ENCODE measurements at places on chromosomes 13 and 19. TPM values are rescaled to one million over a fixed set of nuclear protein-coding genes. Genes with fewer than 3 reads are reported as not detected.

The PTGER1 gene
- 2.2 TPM for polyA plus RNA-seq

The FPR1 gene
- 12.2 TPM for polyA plus RNA-seq

The CYP2A7 gene
- not detected for polyA plus RNA-seq

The AMER2 gene
- not detected for polyA plus RNA-seq

The MEIS3 gene
- polyA plus RNA-seq: 6.2 TPM

The ADGRE1 gene
- polyA plus RNA-seq: 2.3 TPM

The C19orf73 gene
- 5.5 TPM for polyA plus RNA-seq

The MAST3 gene
- 16.1 TPM for polyA plus RNA-seq

DNA sequence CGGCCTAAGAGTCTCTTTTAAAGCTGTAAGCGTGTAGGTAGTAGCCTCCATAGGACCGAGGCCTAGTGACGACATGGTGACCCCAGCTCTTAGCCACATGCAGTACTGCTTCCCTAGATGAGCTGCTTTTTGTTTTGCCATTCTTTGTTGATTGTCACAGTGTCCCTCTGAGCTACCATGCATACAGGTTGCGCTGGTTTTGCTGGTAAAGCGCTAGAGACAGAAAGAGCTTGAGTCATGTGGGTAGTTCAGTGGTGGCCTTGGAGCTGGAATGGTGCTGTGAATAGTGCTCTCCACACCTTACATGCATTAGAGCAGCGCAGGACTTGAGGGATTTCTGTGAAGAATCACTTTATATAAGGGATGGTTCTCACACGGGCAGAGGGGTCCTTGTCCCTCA, 5.1 kb downstream of the HNRNPM start:
- H3K27ac ChIP-seq: no peak overlapping the region
- peaks cover 11% of the 10 kb centered on the region for H3K36me3 ChIP-seq
- H3K4me1 ChIP-seq: peaks cover 91% of the 10 kb centered on the region
- no peaks in the 10 kb centered on the region for H3K27me3 ChIP-seq
- H3K4me3 ChIP-seq: no peak overlapping the region

- peaks cover 7% of the 10 kb centered on the region for H3K4me1 ChIP-seq
- H3K27me3 ChIP-seq: no peaks in the 10 kb centered on the region
- no peak overlapping the region for H3K27ac ChIP-seq
- no peak overlapping the region for H3K4me3 ChIP-seq
- DNase-seq: no peak
- H3K36me3 ChIP-seq: no peaks in the 10 kb centered on the region
Observed at GRCh38 chr13:95368998-95369397, 67.7 kb upstream of the ABCC4 start.

GRCh38 chr19:19226204-19226603, 14.4 kb downstream of the NCAN start:
- H3K4me1 ChIP-seq: peaks cover 9% of the 10 kb centered on the region
- no peak overlapping the region for H3K27ac ChIP-seq
- no peak for DNase-seq
- no peaks in the 10 kb centered on the region for H3K36me3 ChIP-seq
- peaks cover 4% of the 10 kb centered on the region for H3K27me3 ChIP-seq

DNA sequence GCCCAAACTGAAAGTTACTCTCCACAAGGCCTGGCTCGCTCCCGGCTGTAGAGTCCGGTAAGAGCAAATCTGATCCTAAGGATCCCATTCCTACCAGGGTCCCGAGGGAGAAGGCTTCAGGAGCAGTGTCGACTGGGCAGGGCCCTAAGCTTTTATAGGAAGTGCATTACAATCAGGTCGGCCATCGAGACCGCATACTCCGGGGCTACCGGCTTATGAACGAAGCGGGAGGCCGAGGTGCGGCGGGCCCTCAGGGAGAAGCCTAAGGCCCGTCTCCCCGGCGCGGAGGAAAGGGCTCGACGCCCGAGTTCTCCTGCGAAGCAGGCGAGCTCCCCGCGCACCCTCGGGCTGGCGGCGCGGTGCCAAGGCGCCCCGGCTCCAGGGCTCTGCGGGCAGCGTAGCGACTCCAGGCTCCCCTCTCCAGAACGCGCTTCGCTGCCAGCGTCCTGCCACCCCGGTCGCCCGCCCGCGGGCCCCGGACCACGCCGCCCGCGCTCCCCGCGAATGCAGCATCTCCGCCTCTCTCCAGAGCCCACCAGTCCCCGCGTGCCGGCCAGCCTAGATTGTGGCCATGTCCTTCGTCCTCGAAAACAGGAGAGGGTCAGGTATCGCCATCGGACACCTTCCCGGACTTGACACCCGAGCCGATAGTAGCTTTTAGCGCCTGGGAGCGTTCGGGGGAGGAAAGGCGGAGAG, 1.4 kb downstream of the EFNB2 start:
- H3K4me3 ChIP-seq: peak overlapping the region; percentile 88
- DNase-seq: peak; percentile 86
- peaks cover 14% of the 10 kb centered on the region for H3K4me1 ChIP-seq
- H3K27me3 ChIP-seq: peaks cover 25% of the 10 kb centered on the region

DNA sequence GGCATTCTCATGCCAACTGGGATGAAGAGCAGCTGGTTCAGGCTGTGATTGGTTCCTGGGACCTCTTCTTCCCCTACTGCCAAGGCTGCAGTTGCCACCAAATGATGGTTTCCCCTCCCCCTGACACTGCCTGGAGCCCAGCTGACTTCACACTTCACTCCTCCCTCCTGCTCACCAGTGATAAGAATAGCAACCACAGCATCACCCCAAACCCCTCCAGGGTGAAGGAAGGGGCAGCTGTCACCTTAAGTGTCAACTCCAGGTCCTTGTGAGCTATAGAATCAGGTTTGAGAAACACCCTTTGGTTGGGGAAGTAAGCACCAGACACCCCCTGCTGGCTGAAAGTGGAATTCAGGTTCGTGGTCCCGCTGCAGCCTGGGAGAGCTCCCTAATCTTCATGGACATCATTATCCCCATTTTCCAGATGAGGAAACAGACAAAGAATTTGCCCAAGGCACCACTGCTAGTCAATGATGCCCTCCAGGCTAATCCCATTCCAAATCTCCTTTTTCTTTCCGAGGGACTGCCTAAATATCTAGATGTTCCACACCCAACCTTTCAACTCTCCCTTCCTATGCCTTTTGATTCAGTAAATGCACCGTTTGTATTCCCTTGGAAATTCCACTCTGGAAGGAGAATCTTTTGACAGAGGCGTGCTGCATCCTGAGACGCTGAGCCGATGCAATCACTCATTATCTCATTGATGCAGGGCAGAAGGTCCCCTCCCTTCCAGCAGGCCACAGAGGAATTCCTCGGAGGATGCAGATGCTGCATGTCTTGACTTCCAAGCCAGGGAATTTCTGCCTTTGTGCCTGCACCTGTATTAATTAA, 50.6 kb upstream of the UQCRFS1 start:
- no peak overlapping the region for H3K27ac ChIP-seq
- no peaks in the 10 kb centered on the region for H3K4me1 ChIP-seq
- no peak overlapping the region for H3K4me3 ChIP-seq
- H3K27me3 ChIP-seq: no peaks in the 10 kb centered on the region

DNA sequence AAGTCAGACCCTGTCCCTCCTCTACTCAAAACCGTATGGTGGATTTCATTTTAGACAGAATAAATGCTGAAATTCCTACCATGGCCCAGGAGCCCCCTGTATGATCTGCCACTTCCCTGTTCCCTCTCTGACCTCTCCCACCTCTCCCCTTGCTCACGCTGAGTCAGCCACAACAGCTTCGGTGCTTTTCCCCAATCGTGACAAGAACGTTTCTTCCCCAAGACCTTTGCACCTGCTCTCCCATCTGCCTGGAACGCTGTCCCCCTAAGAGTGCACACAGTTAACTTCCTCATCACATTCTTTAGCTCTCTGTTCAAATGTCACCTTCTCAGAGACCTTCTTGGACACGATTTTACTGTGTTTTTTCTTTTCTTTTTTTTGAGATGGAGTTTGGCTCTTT, 2.3 kb downstream of the VRK3 start:
- peaks cover 47% of the 10 kb centered on the region for H3K4me1 ChIP-seq
- H3K36me3 ChIP-seq: peaks cover 25% of the 10 kb centered on the region
- no peak for DNase-seq
- H3K4me3 ChIP-seq: no peak overlapping the region
- no peaks in the 10 kb centered on the region for H3K27me3 ChIP-seq
- no peak overlapping the region for H3K27ac ChIP-seq

DNA sequence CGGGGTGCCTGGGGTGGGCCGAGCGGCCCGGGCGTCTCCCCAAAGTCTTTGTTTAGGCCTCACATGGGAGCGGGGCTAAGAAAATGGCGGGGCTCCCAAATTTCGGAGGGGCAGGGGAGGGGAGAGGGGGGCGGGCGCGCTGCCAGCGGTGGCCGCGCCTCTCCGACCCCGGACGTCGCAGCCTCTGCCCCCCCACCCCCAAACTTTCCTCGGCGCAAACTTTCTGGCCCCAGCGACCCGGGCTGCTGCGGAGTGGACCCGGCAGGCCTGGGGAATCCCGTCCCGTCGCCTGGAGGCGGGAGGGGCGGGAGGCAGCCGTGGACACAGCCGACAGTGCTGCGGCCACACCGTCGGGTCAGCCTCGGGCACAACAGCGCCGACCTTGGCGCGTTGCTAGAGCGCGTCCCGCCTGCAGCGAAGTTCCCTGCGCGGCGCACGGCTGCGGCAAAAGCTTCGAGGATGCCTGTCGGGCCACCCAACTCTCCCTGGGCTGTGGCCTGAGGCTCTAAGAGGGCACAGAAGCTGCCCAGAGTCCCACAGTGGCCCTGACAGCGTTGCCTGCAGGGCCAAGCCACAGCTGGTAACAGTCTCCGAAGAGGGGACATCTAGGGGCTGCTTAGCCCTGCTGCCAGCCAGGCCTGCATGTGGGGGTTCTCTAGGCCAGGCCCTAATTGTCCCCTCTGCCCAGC, 1.3 kb downstream of the NFIX start:
- peak overlapping the region; percentile 54 for H3K4me3 ChIP-seq
- no peaks in the 10 kb centered on the region for H3K27me3 ChIP-seq
- DNase-seq: peak; percentile 75
- no peaks in the 10 kb centered on the region for H3K36me3 ChIP-seq
- H3K4me1 ChIP-seq: peaks cover 30% of the 10 kb centered on the region

All from spleen (tissue), 13 donors.